Activated T-cell treated with anti-CD3 and anti-CD28 coated beads, Interleukin-2, amount 50 U/mL, for 1 hour (primary cell): ENCODE measurements at places on chromosomes 2 and 18.

- no peak for DNase-seq
These were observed 283.1 kb upstream of the CHAC2 start for GRCh38 chr2:53484531-53484930.

DNA sequence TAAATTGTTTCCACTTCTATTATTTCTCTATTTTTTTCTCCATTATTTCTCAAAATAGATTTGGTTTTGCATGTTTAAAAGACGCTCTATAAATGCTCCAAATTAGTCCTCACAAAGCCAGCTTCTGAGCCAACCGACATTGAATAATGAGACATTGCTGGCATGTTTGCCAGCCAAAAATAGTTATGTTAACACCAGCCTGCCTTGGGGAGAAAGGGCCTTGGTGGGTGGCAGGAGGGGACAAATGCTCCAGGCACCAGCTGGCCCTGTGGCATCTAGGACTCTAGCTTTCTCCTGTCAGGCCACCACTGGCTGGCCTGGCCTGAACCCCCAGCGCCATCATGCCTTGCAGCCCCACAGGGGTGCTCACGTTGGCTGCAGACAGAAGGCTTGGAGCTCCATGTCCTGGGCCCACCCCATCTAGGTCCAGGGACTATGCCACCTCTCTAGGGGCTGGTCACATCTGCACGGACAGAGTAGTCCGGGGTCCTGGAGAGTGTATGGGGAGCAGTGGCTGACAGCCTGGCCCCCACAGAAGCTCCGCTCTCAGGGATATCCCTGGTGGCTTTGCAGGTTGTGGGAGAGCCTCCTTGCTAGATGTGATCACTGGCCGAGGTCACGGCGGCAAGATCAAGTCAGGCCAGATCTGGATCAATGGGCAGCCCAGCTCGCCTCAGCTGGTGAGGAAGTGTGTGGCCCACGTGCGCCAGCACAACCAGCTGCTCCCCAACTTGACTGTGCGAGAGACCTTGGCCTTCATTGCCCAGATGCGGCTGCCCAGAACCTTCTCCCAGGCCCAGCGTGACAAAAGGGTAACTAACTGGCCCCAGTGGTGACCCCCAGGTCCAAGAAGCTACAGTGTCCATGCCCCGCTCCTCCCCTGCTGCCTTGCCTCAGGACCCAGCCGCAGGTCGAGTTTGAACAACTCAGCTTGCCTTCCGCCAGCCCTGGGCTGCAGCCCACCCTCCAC lies 12.5 kb downstream of the ABCG8 start:
- no peak for DNase-seq

DNA sequence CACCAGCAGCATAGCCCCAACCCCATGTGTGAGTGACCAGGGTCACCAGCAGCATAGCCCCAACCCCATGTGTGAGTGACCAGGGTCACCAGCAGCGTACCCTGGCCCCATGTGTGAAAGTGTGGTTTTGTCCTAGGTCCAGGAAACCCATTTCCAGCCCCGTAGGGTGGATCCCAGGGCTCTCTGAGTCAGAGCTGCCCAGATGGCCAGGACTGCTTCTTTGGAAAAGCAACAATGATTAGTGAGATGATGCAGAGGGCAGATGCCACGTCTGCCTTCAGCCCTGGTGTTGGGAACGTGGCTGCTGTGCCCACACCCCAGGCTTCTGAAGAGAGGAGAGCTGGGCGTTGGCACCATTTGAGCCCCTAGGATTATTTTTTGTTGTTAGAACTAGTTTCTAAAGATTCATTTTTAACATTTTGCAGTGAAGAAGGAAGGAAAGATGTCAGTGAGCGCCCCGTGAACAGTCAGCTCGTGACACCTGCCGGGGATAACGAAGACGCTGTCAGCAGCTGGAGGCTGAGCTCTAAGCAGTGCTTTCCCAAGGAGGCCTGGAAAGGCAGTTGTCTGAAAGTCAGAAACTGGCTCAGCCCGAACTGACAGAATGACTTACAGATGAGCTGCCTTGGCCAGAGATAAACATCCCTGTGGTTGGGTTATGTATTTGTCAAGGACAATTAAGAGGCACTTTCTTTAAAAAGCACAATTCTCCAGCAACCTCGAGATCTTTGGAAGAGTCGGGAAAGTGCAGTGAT lies 32.1 kb upstream of the KCNG2 start:
- DNase-seq = no peak

- no peak for DNase-seq
These were observed 63.5 kb upstream of the RASGRP3 start for GRCh38 chr2:33412920-33413319.

- DNase-seq = no peak
These were observed 74.4 kb downstream of the ACKR3 start for GRCh38 chr2:236644067-236644466.

DNA sequence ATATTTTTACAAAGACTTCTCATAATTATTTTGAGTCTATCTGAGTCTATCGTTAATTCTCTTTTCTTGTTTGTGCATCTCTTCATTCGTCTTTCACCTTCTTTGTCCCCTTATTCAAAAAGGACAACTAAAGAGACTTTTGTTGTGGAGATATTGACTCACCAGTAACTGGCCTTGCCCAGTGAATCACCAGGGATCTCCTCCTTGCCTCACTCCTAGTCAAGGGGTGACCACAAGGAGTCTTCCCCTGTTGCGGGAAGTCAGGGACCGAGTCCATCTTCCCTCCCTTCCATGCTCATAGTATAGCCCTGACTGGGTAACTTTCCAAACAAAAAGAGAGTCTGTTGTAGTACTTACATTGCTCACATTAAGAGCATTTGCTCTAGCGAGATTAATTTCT lies 158.9 kb downstream of the NEB start:
- DNase-seq = no peak
